ENCODE measurements at places on chromosomes 12 and 14. TPM values are rescaled to one million over a fixed set of nuclear protein-coding genes. Genes with fewer than 3 reads are reported as not detected.

Gene ART4
- not detected for total RNA-seq

Gene TSPAN19
- not detected for total RNA-seq

Gene MMP17
- total RNA-seq = 0.29 TPM

Gene NEK9
- 72.2 TPM for total RNA-seq

Gene RNASE4
- total RNA-seq = 0.57 TPM

DNA sequence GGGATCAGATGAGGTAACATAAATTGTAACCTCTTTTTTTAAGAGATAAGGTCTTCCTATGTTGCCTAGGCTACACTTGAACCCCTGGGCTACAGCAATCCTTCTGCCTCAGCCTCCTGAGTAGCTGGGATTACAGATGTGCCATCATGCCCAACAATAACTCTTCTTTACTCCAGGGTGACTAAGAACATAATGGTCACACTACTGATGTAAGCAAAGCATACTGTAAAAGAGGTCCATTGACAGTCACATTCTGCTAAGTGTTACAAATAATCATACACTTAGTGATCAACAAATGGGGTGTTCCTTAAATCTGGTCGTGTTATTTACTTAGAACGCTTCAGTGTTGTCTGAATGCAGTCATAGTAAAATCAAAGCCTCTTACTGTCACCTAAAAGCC is 68.9 kb downstream of the EPS8 start:
- no peak overlapping the region for H3K27ac ChIP-seq
- H3K36me3 ChIP-seq = no peaks in the 10 kb centered on the region
- no peak for DNase-seq
- no peaks in the 10 kb centered on the region for H3K27me3 ChIP-seq
- no peaks in the 10 kb centered on the region for H3K4me1 ChIP-seq
- H3K4me3 ChIP-seq = no peak overlapping the region

DNA sequence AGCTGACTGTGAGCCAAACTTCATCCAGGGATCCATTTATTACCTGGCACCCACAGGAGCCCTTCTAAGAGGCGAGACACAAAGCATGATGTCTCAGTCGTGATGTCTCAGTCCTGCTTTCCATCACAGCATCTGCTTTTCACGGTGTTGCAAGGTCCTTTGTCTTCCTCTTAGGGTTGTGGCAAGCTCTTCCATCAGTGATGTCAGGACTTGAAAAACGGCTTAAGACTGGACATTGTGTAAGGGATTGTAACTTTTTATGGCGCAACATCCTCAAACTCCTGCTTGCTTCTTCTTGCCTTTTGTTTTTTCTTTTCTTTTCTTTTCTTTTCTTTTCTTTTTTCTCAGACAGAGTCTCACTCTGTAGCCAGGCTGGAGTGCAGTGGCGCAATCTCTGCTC is 586.5 kb upstream of the TMEM132C start:
- no peak overlapping the region for H3K4me3 ChIP-seq
- no peaks in the 10 kb centered on the region for H3K4me1 ChIP-seq
- H3K27me3 ChIP-seq = no peaks in the 10 kb centered on the region
- DNase-seq = no peak
- H3K27ac ChIP-seq = no peak overlapping the region
- H3K36me3 ChIP-seq = no peaks in the 10 kb centered on the region

DNA sequence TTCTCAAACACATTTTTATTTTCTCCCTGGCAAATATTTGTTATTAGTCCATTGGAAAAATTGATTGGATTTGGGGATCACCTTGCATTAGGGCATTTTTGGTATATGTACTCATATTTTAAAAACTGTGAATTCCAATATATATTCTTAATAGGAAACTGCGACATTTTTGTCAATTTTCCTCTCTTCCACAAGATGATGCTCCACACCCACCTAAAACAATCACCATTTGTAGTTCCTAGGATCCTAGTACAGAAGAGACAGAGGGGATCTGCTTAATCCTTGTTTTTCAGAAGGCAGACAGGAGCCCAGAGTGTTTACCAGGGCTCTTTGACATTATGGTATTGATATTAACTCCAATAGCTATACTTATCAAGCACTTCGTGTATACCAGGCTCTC is 22.8 kb upstream of the OASL start:
- H3K4me1 ChIP-seq = peaks cover 8% of the 10 kb centered on the region
- no peaks in the 10 kb centered on the region for H3K36me3 ChIP-seq
- no peak for DNase-seq
- no peak overlapping the region for H3K27ac ChIP-seq

DNA sequence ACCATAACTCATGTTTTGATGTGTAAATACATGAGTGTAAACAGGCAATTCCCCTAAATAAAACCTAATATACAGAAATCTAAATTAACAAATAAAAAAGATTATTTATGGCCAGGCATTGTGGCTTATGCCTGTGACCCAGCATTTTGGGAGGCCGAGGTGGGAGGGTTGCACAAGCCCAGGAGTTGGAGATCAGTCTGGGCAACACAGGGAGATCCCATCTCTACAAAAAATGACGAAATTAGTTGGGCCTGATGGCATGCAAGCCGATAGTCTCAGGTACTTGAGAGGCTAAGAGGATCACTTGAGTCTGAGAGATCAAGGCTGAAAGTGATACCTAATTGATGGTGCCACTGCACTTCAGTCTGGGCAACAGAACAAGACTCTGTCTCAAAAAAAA is 48.7 kb downstream of the BCAT1 start:
- H3K27ac ChIP-seq = no peak overlapping the region
- no peak for DNase-seq
- no peaks in the 10 kb centered on the region for H3K4me1 ChIP-seq
- no peaks in the 10 kb centered on the region for H3K36me3 ChIP-seq
- peaks cover 6% of the 10 kb centered on the region for H3K27me3 ChIP-seq

- H3K4me1 ChIP-seq = no peaks in the 10 kb centered on the region
- H3K36me3 ChIP-seq = no peaks in the 10 kb centered on the region
These were observed 172.1 kb downstream of the TTC7B start for GRCh38 chr14:90643982-90644670.

DNA sequence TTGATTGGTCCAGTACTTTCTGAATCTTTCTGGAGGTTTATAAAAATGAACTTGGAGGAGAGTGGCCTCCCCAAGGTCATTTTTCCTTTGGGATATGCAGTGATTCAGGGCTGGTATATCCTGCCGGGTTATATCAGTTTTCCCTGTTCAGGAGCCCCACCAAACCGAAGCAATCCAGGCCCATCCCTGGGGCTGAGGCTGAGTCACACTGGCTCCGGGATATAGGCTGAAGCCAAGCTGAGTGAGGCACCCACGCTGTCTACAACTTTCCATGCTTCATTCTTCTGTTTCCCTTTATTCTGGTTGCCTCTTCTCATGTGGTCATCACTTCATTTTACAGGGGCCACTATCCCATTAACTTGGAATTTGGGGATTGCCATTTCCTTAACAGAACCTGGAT is 3.4 kb downstream of the SSPN start:
- no peaks in the 10 kb centered on the region for H3K36me3 ChIP-seq
- H3K27ac ChIP-seq = no peak overlapping the region
- H3K4me1 ChIP-seq = no peaks in the 10 kb centered on the region
- H3K27me3 ChIP-seq = peaks cover 4% of the 10 kb centered on the region
- no peak for DNase-seq

- H3K36me3 ChIP-seq = no peaks in the 10 kb centered on the region
- no peaks in the 10 kb centered on the region for H3K4me1 ChIP-seq
- no peaks in the 10 kb centered on the region for H3K27me3 ChIP-seq
- H3K4me3 ChIP-seq = no peak overlapping the region
- H3K27ac ChIP-seq = no peak overlapping the region
These were observed 89.7 kb upstream of the MYL2 start for GRCh38 chr12:111010061-111010460.

- no peaks in the 10 kb centered on the region for H3K36me3 ChIP-seq
- DNase-seq = no peak
- H3K4me1 ChIP-seq = no peaks in the 10 kb centered on the region
- no peak overlapping the region for H3K4me3 ChIP-seq
These were observed 102.1 kb upstream of the GZMB start for GRCh38 chr14:24735984-24736630.

- H3K4me1 ChIP-seq = peaks cover 15% of the 10 kb centered on the region
- peak overlapping the region; percentile 75 for H3K27ac ChIP-seq
- no peaks in the 10 kb centered on the region for H3K36me3 ChIP-seq
- no peaks in the 10 kb centered on the region for H3K27me3 ChIP-seq
- H3K4me3 ChIP-seq = peak overlapping the region; percentile 89
These were observed 505 bp upstream of the HEBP1 start for GRCh38 chr12:13000616-13000924.

- H3K27me3 ChIP-seq = no peaks in the 10 kb centered on the region
- no peak overlapping the region for H3K27ac ChIP-seq
- no peak overlapping the region for H3K4me3 ChIP-seq
These were observed 780.2 kb upstream of the SEL1L start for GRCh38 chr14:82313889-82314288.

DNA sequence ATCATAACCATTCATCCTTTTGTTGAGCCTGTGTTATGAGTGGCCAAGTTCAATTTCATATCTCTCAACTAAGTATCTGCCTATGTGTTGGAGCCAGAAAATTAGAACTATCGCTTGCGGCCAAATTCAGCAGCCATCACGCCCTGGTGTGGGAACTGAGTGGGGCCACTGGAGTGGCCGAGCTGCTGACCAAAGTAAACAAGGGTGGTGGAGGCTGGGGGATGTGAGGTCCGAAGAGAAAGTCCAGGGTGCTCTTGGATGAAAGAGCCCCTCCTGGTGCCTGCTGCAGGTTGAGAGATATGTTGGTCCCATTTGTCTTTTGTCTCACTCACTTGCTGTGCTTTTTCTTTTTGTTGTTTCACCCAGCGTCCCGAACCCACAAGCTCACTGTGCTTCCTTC is 14.9 kb downstream of the ADGRD1 start:
- no peak overlapping the region for H3K4me3 ChIP-seq
- no peak for DNase-seq
- H3K36me3 ChIP-seq = no peaks in the 10 kb centered on the region
- H3K4me1 ChIP-seq = no peaks in the 10 kb centered on the region

GRCh38 chr12:32107359-32108267 is 966 bp downstream of the BICD1 start:
- H3K4me3 ChIP-seq = peak overlapping the region; percentile 85
- H3K36me3 ChIP-seq = no peaks in the 10 kb centered on the region
- H3K4me1 ChIP-seq = peaks cover 21% of the 10 kb centered on the region
- DNase-seq = no peak
- H3K27ac ChIP-seq = peak overlapping the region; percentile 55

GRCh38 chr14:70086685-70087379 is 101.9 kb downstream of the SLC8A3 start:
- H3K27ac ChIP-seq = no peak overlapping the region
- H3K36me3 ChIP-seq = no peaks in the 10 kb centered on the region
- H3K27me3 ChIP-seq = no peaks in the 10 kb centered on the region
- no peaks in the 10 kb centered on the region for H3K4me1 ChIP-seq
- H3K4me3 ChIP-seq = no peak overlapping the region
- DNase-seq = no peak

DNA sequence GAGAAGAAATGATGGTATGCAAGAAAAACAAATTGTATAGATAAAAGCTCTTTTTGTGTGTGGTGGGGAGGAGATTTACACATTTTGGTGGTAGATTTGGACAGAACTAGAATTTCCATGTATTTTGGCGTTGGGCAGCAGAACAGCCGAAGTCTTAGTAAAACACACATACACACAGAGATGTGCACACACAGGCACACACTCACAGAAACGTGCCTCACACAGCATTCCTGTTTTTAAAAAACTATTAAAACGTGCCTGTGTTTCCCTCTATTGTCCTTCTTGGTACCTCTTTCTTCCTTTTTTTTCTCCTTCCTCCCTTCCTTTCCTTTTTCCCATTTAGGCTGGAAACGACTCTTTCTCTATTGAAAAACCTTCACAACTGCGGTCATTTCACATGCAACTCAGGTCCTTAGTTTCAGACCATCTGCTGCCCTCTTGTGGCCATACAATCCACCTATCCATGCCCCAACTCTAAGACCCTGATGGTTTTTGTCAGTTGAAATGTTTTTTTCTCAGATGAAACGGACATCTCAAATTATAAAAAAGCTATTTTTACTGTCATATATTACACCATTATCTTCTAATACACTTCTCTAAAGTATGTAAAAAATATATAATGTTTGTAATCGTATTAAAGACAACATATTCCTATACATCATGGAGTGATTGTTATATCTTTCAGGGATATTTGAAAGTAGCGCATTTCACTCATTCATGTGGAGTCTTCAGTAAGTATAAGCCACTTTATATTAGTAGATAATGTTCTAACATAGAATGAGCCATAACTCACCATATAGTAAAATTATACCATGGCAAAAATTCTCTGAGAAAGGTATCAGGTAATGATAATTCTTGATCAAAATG is 386.7 kb upstream of the NOVA1 start:
- no peak overlapping the region for H3K27ac ChIP-seq
- DNase-seq = no peak
- no peak overlapping the region for H3K4me3 ChIP-seq
- H3K27me3 ChIP-seq = no peaks in the 10 kb centered on the region
- H3K36me3 ChIP-seq = no peaks in the 10 kb centered on the region
- no peaks in the 10 kb centered on the region for H3K4me1 ChIP-seq

- H3K27me3 ChIP-seq = no peaks in the 10 kb centered on the region
- no peaks in the 10 kb centered on the region for H3K4me1 ChIP-seq
- H3K27ac ChIP-seq = no peak overlapping the region
These were observed 39.7 kb downstream of the RAD51B start for GRCh38 chr14:67859169-67859749.

DNA sequence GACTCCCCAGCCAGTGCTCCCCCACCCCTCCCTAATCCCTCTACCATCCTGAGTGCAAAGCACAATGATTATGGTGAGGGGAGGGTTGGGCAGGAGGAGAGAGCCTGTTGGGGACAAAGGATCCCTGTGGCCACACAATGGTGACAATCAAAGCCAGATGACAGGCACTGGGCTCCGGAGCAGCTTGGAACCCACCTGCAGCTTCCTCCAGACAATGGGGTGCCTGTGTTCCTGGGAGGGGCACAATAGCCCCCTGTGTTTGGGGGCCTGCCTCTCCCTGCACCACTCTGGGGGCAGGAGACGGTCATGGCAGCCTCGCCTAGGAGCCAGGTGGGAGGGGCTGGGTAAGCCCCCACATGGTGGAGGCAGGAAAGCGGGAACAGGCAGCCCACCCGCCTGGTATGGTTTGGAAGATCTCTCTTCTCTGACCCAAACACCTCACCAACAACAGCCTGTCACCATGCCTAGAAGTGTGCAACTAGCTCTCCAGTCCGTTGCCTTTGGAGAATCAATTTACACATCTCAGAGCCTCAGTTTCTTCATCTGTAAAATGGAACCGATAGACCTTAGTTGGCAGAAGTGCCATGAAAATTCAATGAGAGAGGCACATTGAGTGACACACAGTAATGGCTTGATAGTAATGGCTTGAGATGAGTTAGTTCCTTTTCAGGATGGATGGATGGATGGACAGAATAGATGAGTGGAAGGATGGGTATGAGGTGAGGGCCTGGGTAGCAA is 53.0 kb downstream of the MVK start:
- DNase-seq = no peak
- no peaks in the 10 kb centered on the region for H3K4me1 ChIP-seq
- H3K27ac ChIP-seq = no peak overlapping the region
- no peaks in the 10 kb centered on the region for H3K27me3 ChIP-seq
- no peaks in the 10 kb centered on the region for H3K36me3 ChIP-seq

- no peaks in the 10 kb centered on the region for H3K4me1 ChIP-seq
- no peaks in the 10 kb centered on the region for H3K36me3 ChIP-seq
- DNase-seq = no peak
These were observed 288.4 kb downstream of the DAD1 start for GRCh38 chr14:22300646-22301045.

GRCh38 chr12:42291680-42292079 is 34.2 kb downstream of the ZCRB1 start:
- H3K4me3 ChIP-seq = no peak overlapping the region
- DNase-seq = no peak
- H3K27ac ChIP-seq = no peak overlapping the region
- no peaks in the 10 kb centered on the region for H3K4me1 ChIP-seq
- no peaks in the 10 kb centered on the region for H3K27me3 ChIP-seq

Data from CD8-positive, alpha-beta memory T cell (primary cell).